ENCODE measurements at places on chromosomes 2 and 18.

DNA sequence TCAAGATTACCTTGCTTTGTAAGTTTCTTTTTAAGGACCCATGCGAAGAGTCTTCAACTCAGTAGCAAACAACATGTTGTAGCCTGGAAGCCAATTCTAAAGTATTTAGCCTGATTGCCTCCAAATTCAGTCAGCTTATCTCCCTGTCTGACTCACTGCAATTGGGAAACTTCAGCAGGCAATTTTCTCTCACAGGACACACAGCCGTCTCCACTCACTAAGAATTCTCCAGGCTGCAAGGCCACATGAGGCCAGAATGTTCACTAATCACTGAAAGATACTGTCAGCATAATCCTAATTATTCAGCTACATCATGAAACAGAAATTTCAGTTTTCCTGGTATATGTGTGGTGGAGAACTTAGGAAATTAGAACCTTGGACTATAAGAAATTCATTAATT, 78.1 kb upstream of the PDE1A start:
- DNase-seq = no peak

DNA sequence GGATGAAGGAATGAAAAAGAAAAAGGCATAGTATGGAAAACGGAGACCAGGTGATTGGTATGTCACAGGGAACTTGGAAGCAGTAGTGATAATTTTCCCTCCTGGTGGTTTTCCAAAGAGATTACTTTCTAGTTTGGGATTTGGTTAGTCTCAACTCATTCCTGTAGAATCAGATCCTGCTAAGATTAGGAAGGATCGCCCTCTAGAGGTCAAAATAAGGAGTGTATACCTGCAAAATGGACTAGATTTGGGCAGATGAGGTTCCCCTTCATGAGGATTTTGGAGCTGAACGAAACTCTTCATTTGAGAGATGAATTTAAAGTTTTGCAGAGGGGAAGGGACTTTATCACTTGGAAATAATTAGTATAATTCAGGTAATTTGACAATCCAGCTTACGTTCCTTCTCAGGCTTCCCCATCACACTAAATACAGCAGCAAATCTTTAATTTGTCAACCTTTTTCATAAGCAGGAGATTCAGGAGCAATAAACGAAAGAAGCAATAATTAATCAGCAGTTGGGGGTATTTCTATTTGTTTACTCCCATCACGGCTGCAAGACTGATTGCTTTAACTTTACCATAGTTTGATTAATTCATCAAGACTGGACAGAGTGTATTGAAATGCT, 65.2 kb downstream of the CCDC195 start:
- no peak for DNase-seq

DNA sequence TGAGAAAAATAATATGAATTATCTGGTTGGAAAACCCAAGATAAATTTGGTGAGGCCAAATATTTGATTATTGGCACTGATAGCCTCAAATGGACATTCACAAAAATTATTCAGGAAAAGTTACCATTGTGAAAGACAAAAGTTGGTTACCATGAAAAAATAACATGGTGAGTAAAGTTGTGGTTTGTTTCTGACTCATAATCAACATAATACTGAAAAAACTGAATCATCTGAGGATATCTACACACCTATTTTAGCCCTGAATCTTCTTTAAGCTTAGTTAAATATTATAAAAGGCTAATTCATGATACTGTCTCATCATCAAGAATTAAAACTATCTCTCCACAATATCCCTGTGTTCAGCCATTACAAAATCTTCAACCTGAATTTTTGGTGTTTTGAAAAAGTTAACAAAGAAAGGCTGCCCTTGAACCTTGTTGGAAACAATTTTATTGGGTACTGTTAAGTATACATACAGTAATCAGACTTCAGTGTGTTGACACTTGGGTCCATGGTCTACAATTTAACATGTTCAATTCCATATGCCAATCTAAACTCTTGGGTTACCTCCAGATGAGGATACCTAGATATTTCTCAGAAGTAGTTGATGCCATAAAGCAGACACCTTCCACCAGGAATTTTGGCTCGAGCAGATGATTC, 607.5 kb upstream of the SLC39A10 start:
- no peak for DNase-seq

DNA sequence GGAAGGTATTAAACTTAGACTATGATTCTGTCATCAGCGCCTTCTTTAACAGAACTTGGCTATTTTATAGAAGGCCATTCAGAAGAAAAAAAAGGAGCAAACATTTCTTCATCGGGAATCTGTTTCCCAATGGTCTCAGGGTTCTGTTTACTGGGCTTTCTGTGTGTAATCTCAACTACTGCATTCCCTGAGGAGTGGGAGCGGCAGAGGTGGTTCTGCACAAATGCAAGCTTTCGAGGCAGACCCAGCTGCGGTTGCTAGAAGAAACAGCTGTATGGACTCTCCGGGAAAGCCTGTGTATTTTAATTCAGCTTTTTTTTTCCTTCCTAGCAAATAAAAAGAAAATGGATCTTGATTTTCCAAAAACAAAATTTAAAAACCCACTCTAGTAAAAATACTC, 250.7 kb downstream of the NAPG start:
- DNase-seq = no peak

DNA sequence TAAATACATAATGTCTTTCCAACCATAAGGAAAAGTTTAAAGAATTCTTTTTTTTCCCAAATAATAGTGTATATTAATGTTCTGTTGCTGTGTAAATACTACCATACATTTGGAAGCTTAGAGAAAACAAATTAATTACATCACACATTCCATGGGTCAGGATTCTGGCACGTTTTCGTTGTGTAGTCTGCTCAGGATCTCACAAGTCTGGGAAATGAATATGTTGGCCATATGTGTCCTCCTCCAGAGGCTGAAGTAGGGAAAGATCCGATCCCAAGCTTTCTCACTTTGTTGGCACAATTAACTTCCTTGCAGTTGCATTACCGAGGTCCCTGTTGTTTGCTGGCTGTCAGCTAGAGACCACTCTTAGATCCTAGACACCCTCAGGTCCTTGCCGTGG, 83.9 kb downstream of the RPRM start:
- DNase-seq = no peak

DNA sequence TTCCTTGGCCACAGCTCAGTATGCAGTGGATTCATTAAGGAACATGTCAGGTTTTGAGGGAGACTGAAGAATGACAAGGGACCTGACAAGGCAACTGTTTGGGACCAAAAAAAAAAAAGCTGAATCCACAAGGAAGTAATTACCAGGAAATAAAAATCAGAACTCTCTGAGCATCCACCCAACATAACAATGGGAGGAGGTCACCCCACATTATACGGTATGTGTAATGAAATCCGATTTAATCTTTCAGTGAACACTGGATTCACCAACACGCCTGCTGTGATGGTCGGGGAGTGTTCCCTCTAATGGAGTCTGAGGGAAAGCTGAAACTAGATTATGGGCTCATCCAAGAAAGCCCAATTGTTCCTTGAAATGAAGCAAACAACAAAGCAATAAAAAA, 329.3 kb downstream of the ETAA1 start:
- DNase-seq = no peak

DNA sequence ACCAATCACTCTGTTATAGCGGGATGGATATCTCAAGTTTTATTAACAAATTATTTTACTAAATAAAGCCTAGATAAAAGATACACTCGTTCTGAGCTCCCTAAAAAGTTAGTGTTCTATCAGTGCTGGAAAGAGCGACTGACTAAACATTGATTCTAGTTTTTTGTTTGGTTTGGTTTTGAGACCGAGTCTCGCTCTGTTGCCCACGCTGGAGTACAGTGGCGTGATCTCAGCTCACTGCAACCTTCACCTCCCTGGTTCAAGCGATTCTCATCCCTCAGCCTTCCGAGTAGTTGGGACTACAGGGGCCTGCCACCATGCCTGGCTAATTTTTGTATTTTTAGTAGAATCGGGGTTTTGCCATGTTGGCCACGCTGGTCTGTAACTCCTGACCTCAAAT, 73.8 kb upstream of the CDCA7 start:
- DNase-seq = no peak

DNA sequence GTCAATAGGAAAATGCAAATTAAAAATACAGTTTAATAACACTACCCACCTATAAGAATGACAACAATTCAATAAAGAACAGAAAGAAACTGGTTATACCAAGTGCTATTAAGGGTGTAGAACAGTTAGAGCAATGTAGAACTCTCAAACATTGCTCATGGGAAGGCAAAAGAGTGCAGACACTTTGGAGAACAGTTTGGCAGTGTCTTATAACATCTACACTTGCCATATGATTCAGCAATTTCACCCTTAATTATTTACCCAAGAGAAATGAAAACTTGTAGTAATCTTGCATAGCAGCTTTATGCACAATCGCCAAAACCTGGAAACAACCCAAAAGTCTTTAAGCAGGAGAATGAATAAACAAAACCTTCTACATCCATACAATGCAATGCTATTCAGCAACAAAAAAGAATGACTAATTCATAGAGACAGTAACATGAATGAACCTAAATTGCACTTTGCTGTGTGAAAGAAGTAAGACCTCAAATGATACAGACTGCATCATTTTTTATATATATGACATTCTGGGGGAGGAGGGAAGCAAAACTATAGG, 455.2 kb downstream of the THSD7B start:
- no peak for DNase-seq

GRCh38 chr2:25566094-25566493, 107.3 kb downstream of the DTNB start:
- DNase-seq = no peak

- DNase-seq = no peak
Observed at GRCh38 chr2:101011152-101011551, 9.1 kb downstream of the RPL31 start.

DNA sequence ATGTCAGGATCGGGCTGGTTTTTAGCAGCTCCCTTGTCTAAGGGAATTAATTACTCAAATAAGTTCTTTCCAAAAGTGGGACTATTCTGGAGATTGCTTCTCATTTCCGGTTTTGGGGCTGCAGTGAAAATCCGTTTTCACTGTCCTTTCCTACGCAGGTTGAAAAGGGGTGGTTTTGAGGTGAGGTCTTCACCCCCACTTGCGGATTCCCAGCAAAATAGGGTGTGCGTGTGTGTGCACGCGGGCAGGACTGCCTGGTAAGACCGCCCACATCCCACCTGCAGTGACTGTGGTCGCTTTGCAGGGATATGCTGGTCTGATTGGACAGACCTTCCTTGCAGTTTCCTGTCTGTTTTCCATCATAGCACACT, 472 bp upstream of the PLEKHM3 start:
- no peak for DNase-seq

DNA sequence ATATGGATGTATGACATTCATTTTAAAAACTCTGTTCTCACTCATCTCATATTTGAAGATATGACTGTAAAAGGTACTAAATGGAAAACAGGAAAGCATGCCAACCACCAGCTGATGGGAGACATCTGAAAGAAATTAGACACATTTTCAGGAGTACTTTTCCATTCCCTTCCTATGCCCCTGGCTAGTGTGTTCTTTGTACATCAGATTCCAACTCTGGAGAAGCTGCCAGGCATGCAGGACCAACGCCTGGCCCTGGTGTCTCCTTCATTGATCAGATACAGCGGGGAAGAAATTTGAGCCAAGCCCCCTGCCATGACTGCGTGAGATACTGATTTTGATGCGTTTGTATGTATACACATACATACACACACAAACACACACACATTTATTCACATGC, 599.0 kb upstream of the SYT4 start:
- no peak for DNase-seq

DNA sequence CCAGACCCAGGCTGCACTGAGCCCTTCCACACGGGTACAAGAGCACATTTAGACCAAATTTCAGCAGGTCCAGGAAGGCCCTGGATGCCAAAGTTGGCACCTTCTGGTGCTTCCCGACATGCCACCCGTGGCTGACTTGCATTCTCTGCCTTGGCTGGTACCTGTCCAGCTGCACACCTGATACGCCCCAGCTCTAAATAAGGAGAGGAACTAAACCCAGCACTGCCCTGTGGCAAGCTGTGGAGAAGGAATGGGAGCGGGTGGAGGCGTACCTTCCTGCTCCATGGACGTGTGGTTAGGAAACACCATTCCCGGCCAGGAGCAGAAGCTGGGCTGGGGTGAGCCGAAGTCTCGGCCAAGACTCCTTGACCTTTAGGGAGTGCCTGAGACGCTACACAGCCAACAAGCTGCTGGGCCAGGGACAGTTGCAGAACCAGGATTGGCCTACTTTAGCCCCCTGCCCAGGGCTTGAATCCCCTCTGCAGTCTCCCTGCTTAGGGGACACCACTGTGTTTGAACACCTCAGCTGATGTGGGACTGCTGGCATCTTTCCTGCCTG, 86.5 kb upstream of the TAF1B start:
- DNase-seq = no peak

- DNase-seq = no peak
Observed at GRCh38 chr2:206984206-206984605, 44.9 kb downstream of the CPO start.

DNA sequence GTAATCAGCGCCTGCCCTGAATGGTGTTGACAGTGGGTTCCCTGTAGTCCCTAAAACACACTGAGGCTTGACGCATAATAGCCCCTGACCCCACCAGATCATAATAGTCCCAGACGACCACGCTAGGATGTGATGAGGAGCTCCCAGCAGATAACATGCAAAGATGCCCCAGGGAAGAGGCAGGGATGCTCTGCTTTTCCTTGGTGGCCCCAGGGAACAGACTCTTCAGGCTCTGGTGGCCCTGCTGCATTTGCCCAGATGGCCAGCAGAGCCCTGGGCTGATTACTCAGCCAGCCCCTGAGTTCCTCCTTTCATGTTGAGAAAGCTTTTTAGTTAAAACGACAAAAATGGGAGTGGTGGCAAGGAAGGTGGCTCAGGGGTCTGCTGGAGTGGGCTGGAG, 5.9 kb upstream of the NCKAP5 start:
- DNase-seq = no peak

DNA sequence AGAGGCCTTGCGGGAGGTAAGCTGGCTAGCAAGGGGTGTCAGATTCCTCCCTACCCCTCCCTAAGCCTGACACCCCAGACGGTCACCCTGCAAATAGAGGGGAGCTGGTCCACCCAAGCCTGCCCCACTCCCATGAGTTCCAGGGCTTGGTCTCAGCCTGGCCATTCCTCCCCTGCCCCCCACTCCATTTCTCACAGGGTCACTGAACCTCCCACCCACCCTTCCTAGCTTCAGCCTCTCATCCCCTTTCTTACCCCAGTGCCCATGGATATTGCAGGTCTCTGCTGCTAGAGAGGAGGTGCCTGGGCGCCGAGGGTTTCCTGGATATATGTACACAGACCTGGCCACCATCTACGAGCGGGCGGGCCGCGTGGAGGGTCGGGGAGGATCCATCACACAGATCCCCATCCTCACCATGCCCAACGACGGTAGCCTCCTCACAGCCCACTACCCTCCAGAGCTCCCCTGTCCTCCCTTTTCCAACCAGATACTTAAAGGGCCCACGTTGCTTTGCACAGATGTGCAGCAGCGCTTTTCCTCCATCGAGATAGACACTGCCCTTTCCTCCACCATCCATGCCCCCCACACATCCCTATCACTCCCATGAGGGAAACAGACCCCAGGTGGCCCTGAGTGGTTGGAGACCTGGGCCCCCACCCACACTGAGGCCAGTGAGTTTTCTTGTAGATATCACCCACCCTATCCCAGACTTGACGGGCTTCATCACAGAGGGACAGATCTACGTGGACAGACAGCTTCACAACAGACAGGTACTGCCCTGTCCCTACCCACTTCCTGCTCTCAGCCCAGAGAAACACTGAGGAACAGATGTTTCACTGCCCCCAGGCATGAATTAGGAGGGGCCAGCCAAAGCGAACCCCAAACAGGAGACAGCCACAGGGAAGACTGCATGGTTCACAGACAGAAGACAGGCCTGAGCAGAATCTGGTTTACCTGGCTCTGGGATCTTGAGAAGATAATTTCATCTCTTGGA, 15.2 kb upstream of the ANKRD53 start:
- DNase-seq = no peak
